ENCODE measurements at places on chromosomes 4 and X. TPM values are rescaled to one million over a fixed set of nuclear protein-coding genes. Genes with fewer than 3 reads are reported as not detected.

The BRS3 gene
- not detected for polyA plus RNA-seq

The GPRASP2 gene
- 8.4 TPM for polyA plus RNA-seq

DNA sequence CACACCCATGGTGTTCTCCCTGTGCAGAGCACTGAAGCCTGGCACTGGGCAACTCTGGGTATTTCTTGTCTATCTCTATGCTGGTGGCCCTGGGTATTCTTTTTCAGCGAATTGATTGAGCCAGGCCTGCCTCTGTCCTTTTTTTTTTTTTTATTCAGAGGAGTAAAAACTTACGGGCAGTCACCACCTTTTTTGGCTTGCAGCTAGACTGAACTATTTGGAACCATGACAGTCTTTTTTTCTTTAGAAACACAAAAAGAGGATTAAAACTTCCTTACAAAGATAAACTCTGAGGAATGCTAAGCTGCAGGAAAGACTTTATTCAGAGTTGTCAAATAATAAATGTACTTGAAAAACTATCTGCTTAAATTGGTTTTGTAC is 119.2 kb upstream of the STIM2 start:
- DNase-seq, result peak; percentile 5

GRCh38 chrX:14083783-14084182 is 54.1 kb upstream of the GEMIN8 start:
- no peak for DNase-seq

- no peak for DNase-seq
Observed at GRCh38 chr4:56342746-56343145, 44.5 kb downstream of the AASDH start.

GRCh38 chr4:188971125-188971524 is 831.9 kb downstream of the TRIML1 start:
- DNase-seq, result peak; percentile 0

The IL13RA2 gene
- polyA plus RNA-seq, result 11.6 TPM

- peak; percentile 20 for DNase-seq
Observed at GRCh38 chr4:33696041-33696440, 2548.3 kb downstream of the ARAP2 start.

All from GM23248 (cell line).